WERI-Rb-1 (cell line): ENCODE measurements at places on chromosomes 7 and 10.

GRCh38 chr10:18615618-18616017, 35.8 kb downstream of the NSUN6 start:
- no peak for DNase-seq

GRCh38 chr10:79380946-79381721, 33.9 kb downstream of the PPIF start:
- DNase-seq, result peak; percentile 4

GRCh38 chr7:107563081-107563774, 492 bp downstream of the COG5 start:
- no peak for DNase-seq

- DNase-seq, result no peak
Measured at GRCh38 chr10:35511647-35512046, 93.5 kb upstream of the GJD4 start.

DNA sequence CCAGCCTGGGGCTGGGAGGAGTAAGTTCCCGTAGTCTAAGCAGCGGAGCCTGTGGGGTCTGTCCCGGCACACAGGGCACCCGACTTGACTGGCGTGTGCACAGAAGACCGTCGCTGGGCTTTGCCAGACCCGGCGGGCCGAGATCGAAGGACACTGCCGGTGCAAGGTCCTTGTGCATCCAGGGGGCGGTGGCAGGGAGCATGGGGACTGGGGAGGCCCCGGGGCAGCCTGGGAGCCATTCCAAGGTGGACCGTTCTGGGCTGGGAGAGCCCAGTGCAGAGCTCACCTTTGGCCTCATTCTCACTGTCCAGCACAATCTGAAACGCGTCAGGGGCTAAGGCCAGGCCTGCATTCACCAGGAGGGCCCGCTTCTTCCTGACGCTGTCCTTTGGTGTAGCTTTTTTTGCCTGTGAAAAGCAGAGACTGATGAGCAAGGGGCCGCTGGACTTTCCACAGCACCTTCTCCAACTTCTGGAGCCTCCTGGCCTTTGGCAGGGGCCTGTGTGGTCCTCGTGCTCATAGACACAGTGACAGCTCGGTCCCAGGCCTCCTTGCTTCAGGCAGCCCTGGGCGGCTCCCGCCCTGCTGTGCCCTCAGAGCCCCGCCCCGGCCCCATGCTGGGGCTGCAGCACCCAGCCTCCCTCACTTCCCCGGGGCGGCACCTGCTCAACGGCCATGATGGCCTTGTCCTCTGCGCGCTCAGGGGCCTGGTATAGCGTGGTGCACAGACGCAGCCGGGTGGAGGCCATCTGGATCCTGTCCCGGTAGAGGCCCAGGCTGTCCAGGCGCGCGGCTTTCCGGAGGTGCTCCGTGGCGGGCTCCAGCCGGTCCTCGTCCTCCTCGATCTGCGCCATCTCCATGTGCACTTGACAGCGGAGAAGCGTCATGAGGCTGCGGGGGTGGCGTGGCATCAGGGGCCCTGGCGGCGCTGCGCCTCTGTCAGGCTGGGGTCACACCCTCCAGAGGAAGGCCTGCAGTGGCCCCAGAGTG, 20.3 kb downstream of the CFAP46 start:
- DNase-seq, result no peak

GRCh38 chr7:12712236-12712635, 24.8 kb downstream of the ARL4A start:
- no peak for DNase-seq

DNA sequence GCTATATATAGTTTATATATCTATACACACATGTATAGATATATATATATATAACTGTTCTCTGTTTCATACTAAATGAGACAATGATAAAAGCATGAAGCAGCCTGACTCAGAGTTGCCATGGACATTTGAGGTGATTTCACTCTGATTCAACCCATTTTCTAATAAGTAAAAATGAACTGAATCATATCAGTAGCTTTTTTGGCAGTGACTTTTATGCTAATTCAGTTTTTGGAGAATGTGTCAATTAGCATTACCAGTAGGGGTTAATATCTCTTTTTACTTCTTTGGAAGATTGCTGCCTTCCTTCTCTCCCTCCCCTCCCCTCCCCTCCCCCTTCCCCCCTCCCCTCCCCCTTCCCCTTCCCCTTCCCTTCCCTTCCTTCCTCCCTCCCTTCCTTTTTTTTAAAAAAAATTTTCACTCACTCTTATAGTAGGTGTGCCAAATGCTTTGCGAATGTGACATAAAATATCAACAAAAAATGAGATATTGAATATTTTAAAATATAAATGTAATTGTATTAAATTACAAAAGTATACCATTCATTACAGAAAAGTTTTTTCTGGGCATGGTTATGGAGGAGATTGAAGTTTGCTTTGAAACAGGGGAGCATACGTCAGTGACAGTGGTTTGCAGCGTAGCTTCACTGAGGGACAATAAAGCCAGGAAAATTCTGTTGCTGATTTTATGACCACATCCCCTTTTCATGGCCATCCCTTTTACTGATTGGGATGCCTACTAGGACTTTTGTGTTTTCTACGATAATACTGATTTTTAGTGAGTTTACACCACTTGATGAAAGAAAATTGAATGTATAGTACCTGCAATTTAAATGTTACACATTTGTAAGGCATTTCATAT, 64.0 kb upstream of the KLF6 start:
- DNase-seq, result no peak

GRCh38 chr7:107581387-107582013, 1.5 kb downstream of the BCAP29 start:
- DNase-seq, result no peak

GRCh38 chr10:69573056-69573806, at the start of gene NEUROG3:
NEUROG3 (minus strand) TSS chr10:69573422; CDS start chr10:69573043, 379 bp downstream.
- no peak for DNase-seq

GRCh38 chr10:35391153-35391953, 55.0 kb downstream of the CCNY start:
- no peak for DNase-seq

DNA sequence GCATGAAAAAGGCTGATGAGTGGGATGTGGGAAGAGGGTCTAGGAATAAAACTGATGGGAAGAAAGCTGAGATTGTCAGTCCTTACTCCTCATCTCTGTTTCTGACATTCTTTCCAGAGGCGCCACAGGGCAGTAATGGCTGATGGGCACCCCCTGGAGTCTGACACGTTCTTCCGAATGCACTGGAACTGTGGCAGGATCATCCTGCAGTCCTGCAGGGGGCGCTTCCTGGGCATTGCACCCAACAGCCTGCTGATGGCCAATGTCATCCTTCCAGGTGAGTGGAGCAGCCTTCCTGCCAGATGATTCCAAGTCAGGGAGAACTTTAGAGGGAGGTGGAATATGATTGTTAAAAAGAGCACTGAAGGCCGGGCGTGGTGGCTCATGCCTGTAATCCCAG, 4.8 kb downstream of the FSCN3 start:
- DNase-seq, result peak; percentile 31

- DNase-seq, result no peak
Measured at GRCh38 chr7:103793614-103794013, 195.8 kb downstream of the RELN start.

DNA sequence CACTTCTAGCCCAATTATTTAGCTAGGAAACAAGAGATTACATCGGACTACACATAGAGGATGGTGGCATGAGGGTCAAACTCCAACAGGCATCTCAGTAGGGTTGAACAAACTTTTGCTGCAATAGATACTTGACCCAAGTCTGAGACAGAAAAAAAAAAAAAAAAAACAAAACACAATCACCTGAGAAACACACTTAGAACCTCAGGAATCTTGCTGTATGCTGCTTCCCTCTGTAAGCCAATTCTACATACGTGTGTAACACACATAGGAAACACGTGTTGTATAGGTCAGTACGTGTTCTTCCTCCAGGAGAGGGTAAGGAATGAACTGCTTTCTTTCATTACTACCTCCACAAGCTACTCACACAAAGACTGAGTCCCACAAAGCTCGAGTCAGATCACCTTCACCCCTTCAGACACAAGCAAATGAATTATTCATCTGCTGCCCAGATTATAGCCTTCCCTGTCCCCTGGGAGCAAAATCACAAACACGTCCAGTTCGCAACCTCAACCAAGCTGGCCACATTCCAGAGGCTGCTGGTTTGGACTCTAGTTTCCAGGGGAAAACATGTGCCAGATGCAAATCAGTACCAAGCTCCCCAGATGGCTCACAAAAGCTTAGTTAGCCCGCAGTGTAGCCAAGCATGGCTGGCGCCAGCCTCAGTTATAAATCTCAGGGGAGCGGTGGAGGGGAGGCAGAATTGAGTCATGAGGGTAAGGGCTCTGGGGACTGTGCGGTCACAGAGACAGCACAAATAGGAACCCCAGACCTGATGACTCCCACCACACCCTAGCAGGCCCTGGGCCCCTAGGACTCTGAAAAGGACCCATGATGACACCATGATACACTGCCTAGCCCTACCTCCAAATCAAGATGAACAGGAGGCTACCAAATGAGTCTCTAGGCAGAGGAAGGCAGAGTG, 15.1 kb downstream of the PSAP start:
- DNase-seq, result peak; percentile 74

- no peak for DNase-seq
Measured at GRCh38 chr10:1567742-1568495, 169.4 kb downstream of the ADARB2 start.

DNA sequence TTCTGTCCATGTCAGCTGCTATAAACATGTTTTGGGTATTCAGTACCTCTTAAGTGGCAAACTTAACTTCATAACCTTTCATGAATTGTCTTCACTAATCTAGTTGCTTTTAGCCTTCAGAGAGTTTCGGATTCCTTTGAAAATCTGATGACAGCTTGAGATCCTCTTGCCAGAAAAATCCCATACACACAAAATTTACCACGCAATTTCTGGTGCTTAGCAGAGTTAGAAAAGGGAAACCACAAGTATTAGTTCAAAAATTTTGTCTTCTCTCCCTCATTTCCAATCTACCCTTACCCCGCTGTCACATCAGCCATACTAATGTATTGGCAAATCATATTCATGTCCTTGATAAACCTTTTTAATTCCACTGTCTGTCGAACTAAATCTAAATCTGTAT, 72.7 kb upstream of the TMEM106B start:
- no peak for DNase-seq

- peak; percentile 92 for DNase-seq
Measured at GRCh38 chr10:98696516-98696915, 249.8 kb upstream of the HPS1 start.

DNA sequence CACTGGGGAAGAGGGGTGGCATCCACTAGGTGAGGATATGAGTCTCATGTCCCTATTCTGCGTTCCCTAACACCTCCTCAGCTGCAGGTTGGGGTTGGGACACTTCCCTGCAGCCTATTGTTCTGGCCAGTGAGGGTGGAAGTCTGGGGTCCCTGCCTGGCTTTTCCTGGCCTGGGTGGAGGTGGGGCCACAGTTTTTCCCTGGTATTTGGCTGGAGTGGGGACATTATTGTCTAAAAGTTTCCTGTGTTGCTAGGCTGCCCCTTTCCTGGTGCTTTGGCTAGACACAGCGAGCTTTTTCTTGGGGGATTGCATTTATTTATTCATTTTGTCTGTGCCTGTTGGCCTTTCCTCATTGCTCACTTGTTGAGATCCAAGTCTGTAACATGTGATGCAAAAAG, 559.5 kb upstream of the IGFBP3 start:
- DNase-seq, result no peak
